ENCODE measurements at places on chromosomes 7 and 10.

- H3K4me1 ChIP-seq = no peaks in the 10 kb centered on the region
- no peak overlapping the region for H3K27ac ChIP-seq
- H3K36me3 ChIP-seq = no peaks in the 10 kb centered on the region
- no peak overlapping the region for H3K4me3 ChIP-seq
- DNase-seq = no peak
Measured at GRCh38 chr7:133911724-133912123, 215.4 kb upstream of the LRGUK start.

DNA sequence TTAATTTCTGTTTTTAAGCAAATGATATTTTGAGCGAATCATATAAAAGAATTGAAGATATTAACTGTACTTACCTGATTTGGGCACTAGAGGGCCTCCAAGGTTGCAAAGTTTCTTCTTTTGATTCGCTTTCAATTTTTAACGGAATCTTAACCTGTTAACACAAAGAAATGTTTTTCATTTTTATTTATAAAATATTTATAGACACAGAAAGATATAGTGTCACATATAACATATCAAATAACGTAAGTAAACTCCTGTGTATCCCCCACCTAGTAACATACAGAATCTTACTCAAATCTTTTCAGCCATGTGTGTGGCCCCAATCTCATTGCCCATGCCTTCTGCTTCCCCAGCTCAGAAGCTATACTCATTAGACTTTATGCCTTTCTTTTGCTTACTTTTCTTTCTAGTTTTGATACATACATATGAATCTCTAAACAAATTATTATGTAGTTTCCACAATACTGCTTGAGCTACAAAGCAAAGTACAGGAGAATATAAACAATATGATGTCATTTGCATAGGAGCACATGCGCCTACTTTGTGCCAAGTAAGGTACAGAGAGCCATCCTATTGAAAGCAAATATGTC is 49.5 kb upstream of the ZPBP start:
- DNase-seq = peak; percentile 26
- no peaks in the 10 kb centered on the region for H3K4me1 ChIP-seq
- H3K27ac ChIP-seq = no peak overlapping the region
- no peaks in the 10 kb centered on the region for H3K27me3 ChIP-seq
- H3K4me3 ChIP-seq = no peak overlapping the region
- H3K36me3 ChIP-seq = no peaks in the 10 kb centered on the region

GRCh38 chr7:100914208-100914878 is 18.7 kb upstream of the ACHE start:
- H3K4me3 ChIP-seq = no peak overlapping the region
- H3K27me3 ChIP-seq = no peaks in the 10 kb centered on the region
- no peak overlapping the region for H3K27ac ChIP-seq
- H3K36me3 ChIP-seq = no peaks in the 10 kb centered on the region

GRCh38 chr7:159226011-159226702 is 81.5 kb upstream of the VIPR2 start:
- no peaks in the 10 kb centered on the region for H3K36me3 ChIP-seq
- H3K4me1 ChIP-seq = peaks cover 7% of the 10 kb centered on the region
- no peak for DNase-seq
- no peak overlapping the region for H3K27ac ChIP-seq

DNA sequence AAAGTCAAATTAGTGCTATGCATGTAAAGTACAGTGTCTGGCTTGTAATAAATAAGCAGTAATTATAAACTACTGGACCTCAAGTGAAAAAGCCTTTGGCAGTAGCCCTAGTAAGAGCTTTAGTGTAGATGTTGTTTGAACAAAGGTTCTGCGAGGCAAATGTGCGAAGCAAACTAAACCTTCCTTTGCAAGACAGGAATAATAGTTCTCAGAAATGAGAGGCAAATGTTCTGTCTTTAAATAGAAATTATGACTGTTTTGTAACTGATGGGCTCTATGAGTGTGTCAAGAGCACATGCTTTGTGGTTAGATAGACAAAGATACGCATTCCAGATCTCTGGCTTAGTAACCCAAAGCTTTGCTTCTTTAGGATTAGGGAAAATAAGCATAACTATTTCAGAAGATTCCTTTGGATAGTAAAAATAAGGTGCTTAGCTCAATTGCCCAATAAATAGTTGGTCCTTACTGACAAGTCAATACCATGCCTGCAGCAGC is 169.2 kb upstream of the CDC14C start:
- H3K4me3 ChIP-seq = no peak overlapping the region
- H3K36me3 ChIP-seq = no peaks in the 10 kb centered on the region
- DNase-seq = no peak
- no peaks in the 10 kb centered on the region for H3K4me1 ChIP-seq

GRCh38 chr10:44684661-44685060 is 226.5 kb upstream of the TMEM72 start:
- no peaks in the 10 kb centered on the region for H3K36me3 ChIP-seq
- H3K4me1 ChIP-seq = no peaks in the 10 kb centered on the region
- H3K27ac ChIP-seq = no peak overlapping the region
- H3K4me3 ChIP-seq = no peak overlapping the region
- no peaks in the 10 kb centered on the region for H3K27me3 ChIP-seq

DNA sequence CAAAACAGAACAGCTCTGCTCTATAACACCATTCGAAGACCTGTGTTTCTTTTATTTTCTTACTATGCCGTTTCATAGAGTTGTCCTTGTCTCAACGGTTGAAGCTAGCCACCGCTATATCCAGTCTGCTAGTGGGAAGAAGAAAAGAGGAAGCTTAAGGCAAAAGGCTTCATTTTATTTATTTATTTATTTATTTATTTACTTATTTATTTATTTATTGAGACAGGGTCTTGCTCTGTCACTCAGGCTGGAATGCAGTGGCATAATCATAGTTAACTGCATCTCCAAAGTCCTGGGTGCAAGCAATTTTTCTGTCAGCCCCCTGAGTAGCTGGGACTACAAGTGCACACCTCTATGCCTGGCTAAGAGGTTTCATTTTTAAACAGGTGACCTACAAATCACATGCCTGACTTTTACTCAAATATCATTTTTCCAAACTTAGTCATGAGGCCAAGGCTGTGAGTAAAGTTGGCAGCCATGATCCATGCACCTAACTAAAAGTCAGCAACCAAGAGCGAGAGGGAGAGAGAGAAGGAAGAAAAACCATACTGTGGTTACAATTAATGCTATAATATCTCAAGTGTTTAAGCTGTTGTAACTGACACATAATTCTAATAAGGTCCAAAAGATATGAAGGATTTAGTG is 1305.3 kb upstream of the LRRTM3 start:
- H3K27ac ChIP-seq = no peak overlapping the region
- H3K36me3 ChIP-seq = no peaks in the 10 kb centered on the region
- no peaks in the 10 kb centered on the region for H3K27me3 ChIP-seq
- H3K4me3 ChIP-seq = no peak overlapping the region
- DNase-seq = no peak

GRCh38 chr10:86251426-86251825 is 115.2 kb downstream of the GRID1 start:
- no peak overlapping the region for H3K4me3 ChIP-seq
- no peak overlapping the region for H3K27ac ChIP-seq
- H3K36me3 ChIP-seq = no peaks in the 10 kb centered on the region
- H3K27me3 ChIP-seq = no peaks in the 10 kb centered on the region
- no peaks in the 10 kb centered on the region for H3K4me1 ChIP-seq

DNA sequence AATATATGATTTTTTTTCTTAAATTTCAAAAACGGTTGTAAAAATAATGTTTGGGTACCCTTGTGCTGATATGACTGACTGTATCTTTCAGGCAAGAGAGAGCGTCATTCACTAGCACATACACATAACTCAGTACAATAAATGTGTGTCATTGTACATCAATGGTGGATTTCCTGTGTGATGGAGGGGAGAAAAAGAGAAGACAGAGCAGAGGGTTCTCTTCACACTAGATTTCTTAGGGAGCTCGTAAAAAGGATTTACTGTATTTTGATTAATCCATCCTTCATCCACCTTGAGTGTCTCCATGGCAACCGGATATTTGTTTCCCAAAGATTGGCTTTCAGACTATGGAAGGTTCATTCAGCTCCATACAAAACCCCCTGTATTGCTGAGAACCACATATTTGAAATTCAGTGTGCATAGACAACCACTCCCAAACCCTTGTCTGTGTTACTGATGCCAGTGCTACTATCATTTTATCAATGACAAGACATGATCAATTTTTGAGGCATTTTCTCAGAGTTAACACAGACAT is 150.6 kb downstream of the AKR1D1 start:
- H3K27ac ChIP-seq = no peak overlapping the region
- H3K27me3 ChIP-seq = no peaks in the 10 kb centered on the region
- H3K4me3 ChIP-seq = no peak overlapping the region
- no peaks in the 10 kb centered on the region for H3K36me3 ChIP-seq

DNA sequence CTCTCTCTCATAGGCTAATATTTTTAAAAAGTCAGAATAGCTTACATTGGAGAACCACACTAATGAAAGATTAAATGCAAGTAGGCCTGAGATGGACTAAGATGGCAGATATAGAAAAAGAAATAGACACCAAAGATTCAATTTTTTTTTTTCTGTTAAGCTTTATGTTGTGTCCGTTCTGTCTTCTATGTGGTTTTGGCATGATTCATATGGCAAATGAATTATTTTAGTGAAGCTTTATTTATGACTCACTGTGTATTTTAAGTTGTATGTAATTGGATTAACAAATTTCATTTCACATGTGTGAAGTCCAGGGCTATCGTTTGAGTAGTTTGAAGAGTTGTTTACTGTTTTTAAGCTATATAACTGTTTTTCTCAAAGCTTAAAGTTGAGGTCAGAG is 214.8 kb downstream of the CAMK1D start:
- no peaks in the 10 kb centered on the region for H3K27me3 ChIP-seq
- DNase-seq = no peak
- H3K27ac ChIP-seq = no peak overlapping the region

GRCh38 chr7:23544913-23545354 is 13.2 kb upstream of the TRA2A start:
- no peaks in the 10 kb centered on the region for H3K36me3 ChIP-seq
- no peaks in the 10 kb centered on the region for H3K27me3 ChIP-seq
- H3K4me1 ChIP-seq = no peaks in the 10 kb centered on the region
- no peak for DNase-seq

- peaks cover 1% of the 10 kb centered on the region for H3K4me1 ChIP-seq
- H3K36me3 ChIP-seq = no peaks in the 10 kb centered on the region
- H3K27me3 ChIP-seq = no peaks in the 10 kb centered on the region
- no peak overlapping the region for H3K4me3 ChIP-seq
- no peak for DNase-seq
- H3K27ac ChIP-seq = no peak overlapping the region
Measured at GRCh38 chr7:111413739-111414138, 148.6 kb downstream of the IMMP2L start.

GRCh38 chr7:112572669-112573301 is 92.0 kb downstream of the LSMEM1 start:
- no peak for DNase-seq
- no peaks in the 10 kb centered on the region for H3K4me1 ChIP-seq
- H3K4me3 ChIP-seq = no peak overlapping the region
- no peaks in the 10 kb centered on the region for H3K27me3 ChIP-seq
- H3K36me3 ChIP-seq = no peaks in the 10 kb centered on the region

DNA sequence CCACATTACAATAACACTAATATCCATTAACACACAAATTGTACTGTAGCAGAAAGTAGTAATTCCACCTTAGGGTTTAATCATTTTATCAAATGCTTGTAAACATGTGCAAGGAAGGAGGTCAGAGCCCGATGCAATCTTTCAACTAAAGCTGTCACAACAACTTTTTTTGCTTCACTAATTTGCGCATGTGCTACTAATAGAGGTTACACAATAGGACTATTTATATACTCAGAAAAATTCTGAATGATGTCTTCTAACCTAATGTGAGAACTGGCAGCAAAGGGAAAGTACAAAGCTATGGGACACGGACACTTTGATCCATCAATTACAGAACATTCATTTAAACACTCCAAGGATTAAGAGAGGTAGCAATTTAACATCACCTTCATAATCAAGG is 244.4 kb downstream of the CHCHD3 start:
- H3K27me3 ChIP-seq = no peaks in the 10 kb centered on the region
- peaks cover 19% of the 10 kb centered on the region for H3K36me3 ChIP-seq
- no peak overlapping the region for H3K4me3 ChIP-seq
- DNase-seq = no peak
- H3K4me1 ChIP-seq = no peaks in the 10 kb centered on the region

- no peaks in the 10 kb centered on the region for H3K4me1 ChIP-seq
- peaks cover 12% of the 10 kb centered on the region for H3K27me3 ChIP-seq
- H3K27ac ChIP-seq = no peak overlapping the region
- DNase-seq = no peak
Measured at GRCh38 chr10:77201135-77202106, 436.2 kb downstream of the KCNMA1 start.

DNA sequence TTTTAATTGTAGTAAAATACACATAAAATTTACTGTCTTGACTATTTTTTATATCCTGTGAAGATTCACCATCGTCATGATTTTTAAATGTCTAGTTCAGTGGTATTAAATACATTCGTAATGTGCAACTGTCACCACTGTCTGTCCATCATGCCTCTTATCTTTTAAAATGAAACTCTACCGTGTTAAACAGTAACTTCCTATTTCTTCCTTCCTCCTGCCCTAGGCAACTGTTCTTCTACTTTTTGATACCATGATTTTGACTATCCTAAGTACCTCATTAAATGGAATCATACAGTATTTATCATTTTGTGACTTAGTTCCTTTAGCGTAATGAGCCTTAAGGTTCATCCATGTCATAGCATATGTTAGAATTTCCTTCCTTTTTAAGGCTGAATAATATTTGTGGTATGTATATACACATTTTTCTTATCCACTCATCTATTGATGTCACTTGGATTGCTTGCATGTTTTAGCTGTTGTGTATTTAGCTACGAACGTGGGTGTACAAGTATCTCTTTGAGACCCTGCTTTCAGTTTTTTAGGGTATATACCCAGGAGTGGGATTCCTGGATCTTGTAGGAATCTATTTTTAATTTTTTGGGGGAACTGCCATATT is 13.5 kb downstream of the SLK start:
- no peaks in the 10 kb centered on the region for H3K27me3 ChIP-seq
- no peaks in the 10 kb centered on the region for H3K36me3 ChIP-seq
- H3K27ac ChIP-seq = no peak overlapping the region
- no peak overlapping the region for H3K4me3 ChIP-seq
- no peak for DNase-seq

- H3K27me3 ChIP-seq = no peaks in the 10 kb centered on the region
- no peak overlapping the region for H3K27ac ChIP-seq
Measured at GRCh38 chr7:149547126-149547525, 49.5 kb upstream of the ZNF746 start.

- no peaks in the 10 kb centered on the region for H3K4me1 ChIP-seq
- no peak overlapping the region for H3K4me3 ChIP-seq
- DNase-seq = no peak
Measured at GRCh38 chr10:34024693-34025425, 690.4 kb upstream of the NRP1 start.

- peaks cover 60% of the 10 kb centered on the region for H3K36me3 ChIP-seq
- H3K4me1 ChIP-seq = peaks cover 13% of the 10 kb centered on the region
- no peaks in the 10 kb centered on the region for H3K27me3 ChIP-seq
- no peak for DNase-seq
- no peak overlapping the region for H3K27ac ChIP-seq
- H3K4me3 ChIP-seq = no peak overlapping the region
Measured at GRCh38 chr10:73843261-73843660, 31.1 kb downstream of the CAMK2G start.

Measured in neuronal stem cell (in vitro differentiated cells).